ENCODE measurements at places on chromosomes 3 and 15.

DNA sequence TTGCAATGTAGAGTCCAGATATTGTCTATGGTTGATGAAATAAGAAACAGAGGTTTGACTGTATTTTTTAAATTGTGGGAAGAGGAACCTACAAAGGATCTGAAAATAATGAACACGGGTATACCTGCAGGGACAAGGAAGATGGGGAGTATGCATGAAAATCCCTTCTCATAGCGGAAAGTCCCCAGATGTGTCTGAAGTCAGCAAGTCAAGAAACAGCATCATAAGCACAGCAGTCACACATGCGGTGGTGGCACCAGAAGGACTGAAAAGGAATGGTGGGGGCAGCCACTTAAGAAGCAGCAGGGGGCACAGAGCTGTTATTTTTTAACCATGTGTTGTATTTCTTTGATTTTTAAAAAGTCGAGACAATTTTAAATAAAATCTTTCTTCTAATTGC, 4.7 kb downstream of the MRPS11 start:
- no peak for DNase-seq

GRCh38 chr3:86982883-86983282, 8.1 kb downstream of the VGLL3 start:
- DNase-seq, result no peak

DNA sequence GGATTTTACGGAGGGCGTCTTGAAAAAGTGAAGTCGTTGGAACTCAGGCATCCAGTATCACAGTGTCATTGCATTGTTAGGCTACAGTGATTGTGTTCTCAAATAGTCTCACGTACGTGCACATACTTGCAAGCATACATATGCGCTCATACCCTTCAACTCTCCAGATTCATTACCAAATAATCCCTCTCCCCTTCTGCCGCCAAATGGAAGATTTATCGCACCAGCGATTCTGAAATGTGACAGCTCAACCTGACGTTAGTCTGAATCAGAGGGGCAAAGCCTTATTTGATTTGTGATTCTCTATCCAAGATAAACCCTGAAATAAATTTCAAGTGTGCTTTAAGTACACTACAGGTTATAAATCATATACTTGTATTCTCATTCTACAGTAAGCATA, 119.4 kb downstream of the GADL1 start:
- DNase-seq, result no peak

DNA sequence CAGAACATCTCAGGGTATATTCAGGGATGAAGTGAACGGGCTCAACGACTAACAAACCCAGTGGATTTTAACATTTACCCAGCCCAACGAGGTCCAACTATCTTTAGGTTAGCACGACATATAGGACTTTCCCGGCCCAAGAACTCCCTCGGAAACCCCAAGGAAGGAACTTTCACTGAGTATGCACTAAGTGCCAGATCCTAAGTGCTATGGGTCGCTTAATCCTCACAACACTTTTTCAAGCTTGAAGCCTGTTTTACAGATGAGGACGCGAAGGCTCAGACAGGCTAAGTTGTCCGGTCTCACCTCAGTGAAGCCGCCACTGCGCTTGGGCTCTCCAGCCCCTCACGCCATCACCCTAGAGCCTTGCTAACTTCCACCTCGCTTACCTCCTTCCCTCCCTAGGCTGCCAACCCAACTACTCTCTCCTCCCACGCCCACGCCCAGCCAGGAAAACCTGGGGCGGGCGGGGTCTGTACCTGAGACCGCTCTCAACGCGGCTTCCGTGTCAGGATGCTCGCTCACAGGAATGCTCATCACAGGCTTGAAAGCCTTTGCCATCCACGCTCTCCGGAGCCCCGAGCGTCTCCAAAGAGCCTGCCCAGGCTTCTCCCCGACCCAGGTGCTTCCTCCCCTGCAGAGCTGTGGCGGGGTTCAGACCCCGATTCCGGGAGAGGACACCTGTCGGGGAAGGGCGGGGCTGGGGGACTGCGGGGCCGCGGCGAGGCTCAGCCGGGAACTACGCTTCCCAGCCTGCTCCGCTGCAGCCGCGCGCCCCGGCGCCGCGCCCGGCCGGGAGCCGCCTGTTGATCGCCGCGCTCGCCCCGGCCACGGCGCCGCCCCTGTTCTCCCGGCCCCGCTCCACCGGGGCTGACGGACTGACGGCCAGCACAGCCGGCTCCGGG, at the start of gene TMOD2:
TSS of gene TMOD2 (plus strand) at position 806 of the 905 bp plus-strand sequence. CDS start 14,845 bp downstream, outside the sequence.
- DNase-seq, result no peak

GRCh38 chr3:174951034-174951433, 91.9 kb downstream of the NAALADL2 start:
- no peak for DNase-seq
